ENCODE measurements at places on chromosomes 2 and 18.

- no peak for DNase-seq
Measured at GRCh38 chr2:60505880-60506260, 47.6 kb downstream of the BCL11A start.

DNA sequence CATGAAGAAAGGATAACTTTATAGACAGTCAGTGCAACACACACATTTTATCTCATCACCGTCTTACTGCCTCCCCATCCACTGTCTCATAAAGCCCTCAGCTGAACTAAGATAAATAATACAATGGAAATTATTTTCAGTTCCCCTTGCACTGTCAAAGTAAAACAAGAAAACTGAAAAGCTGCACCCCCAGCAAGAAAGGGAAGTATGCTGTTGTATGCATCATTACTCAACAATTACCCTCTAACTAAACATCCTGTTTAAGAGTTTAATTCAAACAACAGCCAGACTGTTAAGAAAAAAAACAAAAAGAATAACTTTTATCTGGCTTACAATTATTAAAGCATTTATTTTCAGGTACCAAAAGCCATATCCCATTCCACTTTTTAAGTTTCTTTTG, 25.0 kb downstream of the MPPE1 start:
- DNase-seq: no peak

GRCh38 chr2:176844461-176844860, 368.1 kb upstream of the HNRNPA3 start:
- DNase-seq: no peak

DNA sequence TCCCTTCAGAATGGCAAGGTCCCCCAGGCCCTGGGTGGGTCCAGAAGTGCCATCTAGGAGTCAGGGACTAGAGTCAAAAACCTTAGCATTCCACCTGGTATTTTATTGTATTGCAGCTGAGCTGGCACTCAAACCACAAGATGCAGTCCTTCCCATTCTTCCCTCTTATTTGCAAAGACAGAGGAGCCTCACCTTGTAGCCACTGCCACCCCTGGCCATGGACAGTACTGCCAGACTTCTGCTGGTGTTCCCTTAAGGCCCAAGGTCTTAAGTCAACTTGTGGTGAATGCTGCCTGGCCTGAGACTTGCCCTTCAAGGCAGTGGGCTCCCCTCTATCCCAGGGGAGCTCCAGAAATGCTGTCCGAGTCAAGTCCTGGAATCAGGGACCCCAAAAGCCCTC, 6.9 kb downstream of the UGT1A10 start:
- DNase-seq: peak; percentile 5

- DNase-seq: peak; percentile 93
Measured at GRCh38 chr2:128232965-128233789, 85.5 kb downstream of the HS6ST1 start.

DNA sequence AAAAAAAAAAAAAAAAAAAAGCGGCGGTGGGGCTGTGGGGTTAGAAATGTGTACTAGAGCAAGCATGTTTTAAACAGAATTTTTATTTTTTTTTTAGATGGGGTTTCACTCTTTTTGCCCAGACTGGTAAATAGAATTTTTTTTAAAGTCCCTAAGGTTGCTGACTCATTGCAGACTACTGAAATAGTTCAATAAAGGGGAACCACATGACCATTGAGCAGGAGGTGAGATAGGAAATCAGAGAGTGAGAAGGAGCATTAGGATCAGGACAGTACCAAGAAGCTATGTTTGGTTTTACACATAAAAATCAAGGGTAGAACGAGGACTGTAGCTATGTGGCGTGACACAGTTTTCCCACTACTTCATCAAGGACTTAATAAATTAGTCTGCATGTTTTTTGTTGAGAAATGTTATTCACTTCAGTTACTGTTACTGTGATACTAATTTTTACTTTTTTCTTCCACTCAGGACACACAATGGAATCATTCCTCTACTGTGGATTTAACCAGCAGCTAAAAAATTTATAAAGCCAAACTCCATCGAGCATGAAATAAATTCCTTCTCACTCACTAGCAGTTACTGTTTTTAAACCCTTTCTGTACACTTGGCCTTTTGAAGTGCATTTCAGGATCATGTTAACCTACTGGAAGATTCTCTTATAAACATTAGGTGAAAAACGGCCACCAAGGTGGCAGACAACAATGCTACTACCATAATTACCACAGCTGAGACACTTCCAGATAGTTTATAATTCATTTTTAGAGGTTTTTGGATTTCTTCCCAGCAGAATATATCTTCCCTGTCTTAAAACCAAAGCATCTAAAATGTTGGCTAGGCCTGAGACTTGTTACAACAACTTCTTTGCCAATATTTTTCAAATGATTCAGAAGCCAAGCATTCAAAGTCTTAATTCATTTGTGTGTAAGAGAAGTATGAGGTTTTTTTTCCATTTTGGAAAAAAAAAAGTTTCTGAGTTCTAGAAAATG, 33.2 kb downstream of the LAMA1 start:
- no peak for DNase-seq

DNA sequence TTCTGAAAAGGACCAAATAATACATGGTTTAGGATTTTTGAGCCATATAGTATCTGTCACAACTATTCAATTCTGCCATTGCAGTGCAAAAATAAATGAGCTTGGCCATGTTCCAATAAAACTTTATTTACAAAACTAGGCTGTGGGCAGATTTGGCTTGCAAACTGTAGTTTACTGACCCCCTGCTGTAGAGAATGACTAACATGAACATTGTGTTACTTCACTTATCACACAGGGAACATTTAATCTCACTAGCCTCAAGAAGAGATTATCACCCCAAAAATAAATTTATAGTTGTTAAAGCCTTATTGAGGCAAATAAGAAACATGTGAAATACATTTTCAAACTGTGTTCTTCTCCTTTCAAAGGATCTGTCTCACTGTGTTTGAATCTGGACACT, 766.2 kb downstream of the MBD2 start:
- no peak for DNase-seq

DNA sequence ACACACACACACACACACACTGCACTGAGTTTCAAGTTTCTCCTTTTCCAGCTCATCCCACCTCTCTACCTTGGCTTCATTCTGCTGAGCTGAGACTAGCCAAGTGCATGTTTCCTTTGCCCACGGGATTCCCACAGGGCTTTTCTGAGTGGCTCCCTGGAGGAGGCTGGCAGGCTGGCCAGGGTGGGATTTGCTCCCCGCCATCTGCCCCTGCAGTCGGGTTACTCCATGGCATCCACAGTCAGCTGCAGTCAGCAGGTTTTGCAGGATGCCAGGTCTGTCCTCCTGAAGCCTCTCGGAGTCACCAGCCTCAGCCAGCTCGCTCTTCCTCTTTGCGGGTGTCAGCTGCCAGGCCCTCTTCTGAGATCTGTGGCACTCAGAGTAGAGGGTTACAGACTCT, 783.7 kb upstream of the SOX11 start:
- DNase-seq: no peak

DNA sequence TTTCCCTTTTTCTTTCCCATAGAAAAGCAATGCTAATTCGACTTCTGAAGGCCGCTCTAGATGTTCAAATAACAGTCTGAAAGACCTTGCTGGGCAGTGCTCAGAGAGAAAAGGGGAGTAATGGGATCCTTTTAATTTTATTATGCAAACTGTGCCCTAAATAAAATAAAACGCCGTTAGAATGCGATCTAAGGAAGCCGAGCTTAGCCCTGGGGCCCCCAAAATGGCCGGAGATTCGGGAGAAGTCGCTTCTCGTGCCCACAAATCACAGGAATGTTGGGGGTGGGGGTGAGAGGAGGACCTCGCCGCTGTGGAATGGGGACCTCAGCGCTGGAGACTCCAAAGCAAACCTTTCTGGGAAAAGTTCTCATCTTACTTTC, 8.4 kb upstream of the POU3F3 start:
- DNase-seq: no peak

DNA sequence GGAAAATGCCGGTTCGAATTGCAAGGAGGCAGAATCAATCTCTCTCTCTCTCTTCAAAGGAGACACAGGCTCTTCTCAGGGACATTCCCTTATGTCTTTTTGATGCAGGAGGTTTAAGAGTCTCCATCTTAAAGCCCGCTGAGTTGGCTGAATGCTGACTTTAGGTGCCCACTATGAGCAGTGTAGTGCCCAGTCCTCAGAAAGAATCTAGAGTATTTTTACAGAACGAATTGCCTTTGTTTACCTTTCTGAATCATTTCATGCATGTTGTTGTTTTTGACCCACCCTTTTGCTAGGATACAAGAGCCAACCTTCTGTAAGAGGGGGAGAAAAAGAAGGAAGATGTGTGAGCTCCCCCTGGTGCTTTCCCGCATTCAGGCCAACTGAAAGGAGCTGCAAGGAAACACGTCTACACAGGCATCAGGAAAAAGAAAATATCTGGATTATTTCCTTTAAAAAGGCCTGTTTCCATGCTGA, 193.5 kb upstream of the TCF4 start:
- DNase-seq: peak; percentile 37

DNA sequence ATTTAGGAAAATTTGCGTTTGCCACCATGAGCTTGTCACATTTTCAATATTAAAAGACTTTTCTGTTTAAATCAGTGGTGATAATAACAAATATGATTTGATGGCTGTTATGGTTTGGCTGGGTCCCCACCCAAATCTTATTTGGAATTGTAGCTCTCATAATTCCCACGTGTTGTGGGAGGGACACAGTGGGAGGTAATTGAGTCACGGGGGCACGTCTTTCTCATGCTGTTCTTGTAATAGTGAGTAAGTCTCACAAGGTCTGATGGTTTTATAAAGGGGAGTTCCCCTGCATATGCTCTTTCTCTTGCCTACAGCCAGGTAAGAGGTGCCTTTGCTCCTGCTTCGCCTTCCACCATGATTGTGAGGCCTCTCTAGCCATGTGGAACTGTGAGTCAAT, 83.4 kb upstream of the RGPD4 start:
- no peak for DNase-seq

- DNase-seq: no peak
Measured at GRCh38 chr18:51568151-51568550, 370.7 kb upstream of the MEX3C start.

DNA sequence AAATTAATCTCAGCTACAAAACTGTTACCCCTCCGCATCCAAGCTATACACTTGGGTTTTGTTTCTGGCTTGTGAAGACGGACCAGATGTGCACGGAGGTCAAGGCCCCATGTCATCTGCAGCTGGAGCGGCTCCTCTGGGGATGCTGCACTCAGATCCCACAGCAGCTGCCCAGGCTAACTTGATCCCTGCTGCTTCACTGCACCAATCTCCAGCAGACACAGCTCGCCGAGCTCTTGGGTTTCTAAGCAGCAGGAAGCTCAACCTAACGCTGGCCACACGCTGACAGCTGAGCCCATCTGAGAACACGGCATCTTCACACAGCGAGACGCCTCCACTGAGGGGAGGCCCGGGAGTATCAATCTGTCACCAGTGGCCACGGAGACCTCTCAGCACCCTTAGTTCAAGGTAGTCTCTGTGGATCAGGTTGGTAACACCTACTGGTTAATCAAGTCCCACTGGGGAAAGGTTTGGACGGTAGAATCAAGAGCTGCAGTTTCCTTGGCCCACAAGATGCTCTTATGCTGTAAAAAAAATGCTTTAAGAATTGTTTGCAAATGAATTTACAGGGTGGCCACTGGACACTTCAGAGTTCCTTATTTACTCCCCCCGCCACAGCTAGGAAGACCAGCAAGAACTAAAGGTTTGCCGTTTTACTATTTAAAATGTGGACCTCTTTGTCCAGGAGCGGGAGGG, 67.5 kb downstream of the EMILIN2 start:
- DNase-seq: no peak
